CD4-positive, alpha-beta T cell treated with Interleukin-6 for 4 hours (primary cell): ENCODE measurements at places on chromosomes 13 and 19.

DNA sequence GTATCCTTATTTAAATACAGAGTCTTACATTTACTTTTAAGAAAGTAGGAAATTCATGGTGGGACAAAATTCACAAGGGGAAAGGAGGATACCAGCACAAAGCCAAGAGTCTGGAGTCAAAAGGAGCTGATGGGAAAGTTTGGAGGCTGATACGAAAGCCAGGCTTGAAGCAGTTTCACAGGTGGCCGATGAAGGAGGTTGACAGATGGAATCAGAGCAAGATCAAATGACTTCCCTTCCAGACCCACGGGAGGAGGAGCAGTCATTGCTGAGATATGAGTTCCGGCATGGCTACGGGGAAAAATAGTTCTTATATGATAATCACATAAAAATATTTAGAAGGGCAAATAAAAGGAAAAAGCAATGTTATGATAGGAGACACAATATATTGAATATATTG is 65.0 kb downstream of the DGKH start:
- no peak for DNase-seq

GRCh38 chr13:105334211-105334610 is 1201.3 kb downstream of the EFNB2 start:
- DNase-seq = no peak

- DNase-seq = peak; percentile 73
Observed at GRCh38 chr19:584240-585001, 5.3 kb upstream of the HCN2 start.

DNA sequence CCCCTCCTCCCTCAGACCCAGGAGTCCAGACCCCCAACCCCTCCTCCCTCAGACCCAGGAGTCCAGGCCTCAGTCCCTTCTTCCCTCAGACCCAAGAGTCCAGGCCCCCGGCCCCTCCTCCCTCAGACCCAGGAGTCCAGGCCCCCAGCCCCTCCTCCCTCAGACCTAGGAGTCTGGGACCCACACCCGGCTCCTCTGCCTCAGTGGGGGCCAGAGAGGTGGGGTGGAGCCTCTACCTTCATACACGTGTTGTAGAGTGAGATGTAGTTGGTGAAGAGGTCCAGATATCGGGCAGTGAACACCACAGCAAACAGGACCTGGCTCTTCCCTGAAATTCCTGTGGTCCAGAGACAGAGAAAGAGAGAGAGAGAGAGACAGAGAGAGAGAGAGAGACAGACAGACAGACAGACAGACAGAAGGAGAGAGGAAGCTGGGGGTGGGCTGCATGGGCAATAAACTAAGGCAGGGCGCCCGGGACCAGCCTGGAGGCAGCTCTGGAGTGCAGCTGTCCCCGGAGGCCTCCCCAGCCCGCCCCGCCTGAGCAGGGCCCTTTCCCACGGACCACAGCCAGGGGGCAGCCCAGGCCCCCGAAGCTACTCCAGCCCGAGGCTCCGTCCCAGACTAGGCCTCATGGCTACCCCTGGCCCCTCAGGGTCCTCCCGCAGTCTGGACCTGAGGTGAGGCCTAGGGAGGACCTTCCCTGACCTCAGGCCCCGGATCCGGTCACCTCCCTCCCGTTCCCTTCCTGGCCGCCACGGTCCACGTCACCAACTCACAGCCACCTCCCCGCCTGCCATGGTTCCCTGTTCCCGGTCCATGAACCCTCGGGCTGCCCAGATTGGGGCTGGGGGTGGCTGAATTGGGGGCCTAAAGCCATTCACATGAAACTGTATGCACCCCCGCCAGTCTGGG is 907 bp downstream of the KDELR1 start:
- peak; percentile 68 for DNase-seq

DNA sequence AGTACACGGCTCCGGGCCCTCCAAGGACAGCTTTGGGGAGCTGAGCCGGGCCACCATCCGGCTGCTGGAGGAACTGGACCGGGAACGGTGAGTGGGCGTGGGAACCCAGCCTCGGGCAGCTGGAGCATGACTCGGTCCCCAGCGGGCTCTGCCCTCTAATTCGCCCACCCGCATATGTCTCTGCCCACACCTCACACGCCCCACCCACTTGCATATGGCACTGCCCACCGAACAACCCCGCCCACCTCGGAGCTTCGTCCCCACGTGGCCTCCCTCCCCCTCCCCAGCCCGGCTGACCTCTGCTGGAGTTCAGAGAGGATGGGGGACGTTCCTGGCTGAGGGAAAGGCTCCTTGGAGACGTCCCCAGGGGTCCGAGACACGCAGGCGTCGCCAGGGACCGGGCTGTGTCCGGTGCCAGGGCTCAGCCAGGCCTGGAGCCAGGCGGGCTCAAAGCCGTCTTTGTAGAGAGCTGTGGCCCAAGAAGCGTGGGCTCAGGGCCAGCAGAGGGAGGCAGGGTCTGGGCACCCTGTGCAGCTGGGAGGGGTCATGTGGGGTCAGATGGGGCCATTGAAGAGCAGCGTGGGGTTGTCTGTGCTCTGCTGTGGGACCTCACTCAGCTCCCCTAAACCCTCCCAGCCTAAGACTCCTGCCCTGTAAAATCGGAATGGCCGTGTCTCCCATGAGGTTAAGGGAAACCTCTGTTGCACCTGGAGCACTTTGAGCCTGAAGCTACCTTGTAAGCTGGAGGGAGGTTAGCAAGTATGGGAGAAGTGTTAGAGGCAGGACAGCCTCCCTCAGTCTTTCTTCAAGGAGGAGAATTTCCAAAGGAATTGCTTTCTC is 3.8 kb downstream of the APC2 start:
- DNase-seq = no peak

DNA sequence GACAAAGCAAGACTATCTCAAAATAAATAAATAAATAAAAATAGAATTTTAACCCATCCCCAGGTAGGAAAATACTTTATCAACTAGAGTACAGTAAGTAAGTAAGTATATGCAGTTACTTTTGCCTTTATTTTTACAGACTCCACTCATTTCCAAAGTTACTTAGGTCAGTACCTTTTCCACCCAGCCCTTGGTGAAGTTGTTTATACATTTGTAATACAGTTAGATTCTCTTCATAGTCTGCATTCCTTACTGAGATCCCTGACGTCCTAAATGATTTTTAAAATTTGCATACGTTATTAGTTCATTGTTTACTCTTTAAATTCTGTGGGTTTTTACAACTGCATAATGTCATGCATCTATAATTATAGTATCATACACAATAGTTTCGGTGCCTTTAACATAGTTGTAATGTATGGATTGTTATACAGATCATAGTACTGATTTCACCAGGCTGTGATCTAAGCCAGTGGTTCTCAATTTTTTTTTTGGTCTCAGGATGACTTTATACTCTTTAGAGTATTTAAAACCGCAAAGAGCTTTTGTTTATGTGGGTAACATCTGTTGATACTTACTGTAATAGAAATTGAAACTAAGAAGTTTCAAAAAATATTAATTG is 10.4 kb downstream of the SETDB2 start:
- DNase-seq = no peak

DNA sequence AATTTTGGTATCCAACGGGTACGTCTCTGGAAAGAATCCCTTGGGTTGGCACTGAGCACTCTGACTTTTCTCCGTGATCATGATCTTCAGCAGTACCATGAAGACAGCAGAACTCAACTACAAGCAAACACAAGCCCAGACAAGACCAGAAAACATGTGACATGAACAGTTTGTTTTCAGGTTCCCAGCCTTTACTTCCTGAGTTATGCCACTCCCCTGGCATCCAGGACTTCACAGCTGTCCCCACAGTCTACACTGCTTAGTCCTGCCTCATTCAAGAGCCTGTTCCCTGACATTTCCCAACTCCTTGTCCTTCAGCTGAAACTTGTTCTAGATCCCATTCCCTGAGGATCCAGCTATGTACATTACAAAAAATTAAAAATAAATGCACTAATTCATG is 4.9 kb upstream of the N4BP2L1 start:
- no peak for DNase-seq
